ENCODE measurements at places on chromosomes 6 and 20. TPM values are rescaled to one million over a fixed set of nuclear protein-coding genes. Genes with fewer than 3 reads are reported as not detected.

Gene CABLES2
- 2.7 TPM for total RNA-seq

Gene SLC25A27
- 7.8 TPM for total RNA-seq

Gene IRF4
- total RNA-seq, result 1.2 TPM

Gene LAMA4
- total RNA-seq, result 275 TPM

Gene MYH7B
- total RNA-seq, result 0.78 TPM

Gene SIRPD
- 0.27 TPM for total RNA-seq

Gene SYNDIG1
- total RNA-seq, result 0.40 TPM

Gene CEP85L
- 10.9 TPM for total RNA-seq

Gene ETV7
- total RNA-seq, result not detected

Gene KIF6
- total RNA-seq, result 0.77 TPM

Gene ERVFRD-1
- not detected for total RNA-seq

Gene TMEM200A
- 1.1 TPM for total RNA-seq

Gene PHIP
- 24.9 TPM for total RNA-seq

Gene ACSS2
- 71.0 TPM for total RNA-seq

Gene PDYN
- not detected for total RNA-seq

Gene GABRR1
- total RNA-seq, result not detected

Gene TNF
- not detected for total RNA-seq

Gene EYS
- total RNA-seq, result not detected

Gene OLIG3
- not detected for total RNA-seq

Gene PYGB
- total RNA-seq, result 131 TPM

Gene SLC17A9
- 2.8 TPM for total RNA-seq

Gene SMIM8
- 13.4 TPM for total RNA-seq

Gene PLEKHG1
- total RNA-seq, result 14.2 TPM
